ENCODE measurements at places on chromosomes 16 and 17.

GRCh38 chr16:85027349-85027957 is at the start of gene KIAA0513:
KIAA0513 (plus strand) TSS chr16:85027795; CDS start chr16:85067072, 39,277 bp downstream.
- peak; percentile 48 for DNase-seq

DNA sequence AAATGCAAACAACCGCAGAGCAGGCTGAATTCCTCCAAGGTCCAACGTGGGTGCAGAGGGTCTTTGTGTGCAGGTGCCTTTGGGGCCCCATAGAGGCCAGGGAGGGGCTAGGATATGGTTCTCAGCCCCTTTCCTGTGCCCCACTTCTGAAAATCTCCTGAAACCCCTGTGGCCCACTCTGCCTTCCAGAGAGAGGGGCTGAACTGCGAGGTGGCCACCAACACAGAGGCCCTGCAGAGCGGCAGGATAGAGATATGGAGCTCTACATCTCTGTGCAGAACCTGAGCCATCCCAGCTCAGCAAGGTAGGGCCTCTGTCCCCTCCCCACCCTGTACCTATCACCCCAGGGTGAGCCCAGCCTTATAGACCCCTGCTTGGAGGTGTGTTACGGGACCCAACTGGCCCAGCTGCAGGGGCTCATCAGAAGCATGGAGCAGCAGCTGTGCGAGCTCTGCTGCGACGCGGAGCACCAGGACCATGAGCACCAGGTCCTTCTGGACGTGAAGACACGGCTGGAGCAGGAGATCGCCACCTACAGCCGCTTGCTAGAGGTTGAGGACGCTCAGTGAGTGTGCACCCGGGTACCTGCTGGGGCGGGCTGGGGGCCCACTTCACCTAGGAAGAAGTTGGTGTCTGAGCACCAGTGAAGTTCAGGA is 5.5 kb downstream of the USP6 start:
- no peak for DNase-seq

DNA sequence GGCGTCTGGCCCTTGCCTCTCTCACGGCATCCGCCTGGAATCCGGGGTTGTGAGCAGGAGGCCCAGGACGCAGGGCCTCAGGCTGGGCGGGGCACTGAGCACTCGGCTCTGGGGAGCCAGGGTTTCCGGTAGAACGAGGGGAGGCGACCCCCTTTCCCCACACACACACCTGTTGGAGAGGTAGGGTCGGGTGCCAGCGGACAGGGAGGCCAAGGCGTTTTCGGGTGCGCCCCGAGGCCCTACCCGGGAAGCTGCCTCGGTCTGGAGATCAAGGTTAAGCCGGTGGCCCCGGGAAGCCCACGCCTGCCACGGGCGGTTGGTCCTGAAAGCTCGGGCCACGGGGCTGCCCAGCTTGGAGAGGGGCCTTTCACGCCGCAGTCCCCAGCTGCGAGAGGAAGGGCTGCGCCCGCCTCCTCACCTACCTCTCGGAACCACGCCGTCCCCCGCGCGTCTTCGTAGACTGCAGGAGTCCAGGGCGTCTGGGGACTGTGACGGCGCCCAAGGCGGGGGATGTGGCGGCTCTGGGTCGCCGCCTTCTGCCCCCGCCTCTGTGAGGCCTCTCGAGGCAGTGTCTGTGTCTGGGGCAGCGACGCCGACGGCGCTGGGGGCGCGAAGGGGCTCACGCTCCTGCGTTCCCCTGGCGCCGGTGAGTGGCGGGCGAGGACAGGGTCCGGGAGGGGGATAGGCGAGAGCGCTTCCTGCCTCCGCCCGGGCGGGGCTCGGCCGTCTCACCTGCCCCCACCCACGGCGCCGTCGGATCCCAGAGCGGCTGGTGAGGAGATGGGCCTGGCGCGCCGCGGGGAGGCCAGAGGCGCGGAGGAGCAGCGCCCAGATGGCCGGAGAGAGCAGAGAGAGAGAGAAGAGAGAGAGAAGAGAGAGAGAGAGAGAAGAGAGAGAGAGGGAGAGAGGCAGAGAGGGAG is 20.3 kb upstream of the HOXB9 start:
- no peak for DNase-seq

GRCh38 chr16:8931859-8932258 is 31.8 kb downstream of the USP7 start:
- DNase-seq: no peak

DNA sequence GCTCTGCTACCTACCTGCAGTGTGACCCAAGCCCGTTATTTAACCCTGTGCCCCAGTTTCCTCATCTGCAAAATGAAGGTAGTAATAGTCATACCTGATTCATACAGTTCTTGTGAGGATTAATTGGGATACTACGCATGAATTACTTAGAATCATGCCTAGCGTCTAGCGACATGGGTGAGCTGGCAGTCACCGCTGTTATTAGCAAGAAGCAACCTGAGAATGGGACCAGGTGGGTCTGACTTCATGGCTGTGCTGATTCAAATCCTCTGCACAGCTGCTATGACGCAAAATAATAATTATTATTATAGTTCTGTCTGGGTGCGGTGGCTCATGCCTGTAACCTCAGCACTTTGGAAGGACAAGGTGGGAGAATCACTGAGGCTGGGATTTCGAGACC is 7.9 kb downstream of the SOCS1 start:
- DNase-seq: no peak

- no peak for DNase-seq
These were observed 25.2 kb downstream of the BCO1 start for GRCh38 chr16:81263470-81264220.

DNA sequence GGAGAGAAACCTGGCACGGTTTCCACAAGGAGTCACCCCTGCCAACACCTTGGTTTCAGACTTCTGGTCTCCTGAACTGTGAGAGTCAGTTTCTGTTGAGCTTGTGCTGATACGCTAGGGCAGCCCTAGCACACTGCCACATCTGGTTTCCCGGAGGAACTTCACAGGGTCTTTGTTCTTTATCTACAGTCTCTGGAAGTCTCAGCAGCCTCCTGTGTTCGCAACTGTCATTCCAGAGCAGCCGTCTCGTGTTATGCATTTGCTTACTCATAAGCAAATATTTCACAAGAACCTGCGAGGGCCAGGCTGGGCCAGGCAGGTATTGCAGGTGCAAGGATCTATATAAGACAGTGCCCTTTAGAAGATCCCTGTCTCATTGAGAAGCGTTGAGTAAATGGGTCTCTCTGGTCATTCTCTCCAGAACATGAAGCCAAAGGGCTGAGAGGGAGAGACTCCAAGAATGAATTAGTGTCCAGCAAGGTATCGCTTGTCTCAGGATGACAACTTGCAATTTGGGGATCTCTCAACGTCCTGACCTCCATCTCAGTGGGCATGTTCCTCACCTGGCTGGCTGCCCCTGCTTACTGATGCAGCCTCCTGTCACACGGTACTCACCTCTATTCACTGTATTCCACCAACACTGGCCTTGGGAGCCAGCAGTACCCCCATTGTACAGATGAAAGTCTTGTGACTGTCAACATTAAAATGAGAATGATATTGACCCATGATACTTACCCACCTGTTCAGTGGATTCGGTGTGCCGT is 141.2 kb downstream of the WWOX start:
- no peak for DNase-seq

DNA sequence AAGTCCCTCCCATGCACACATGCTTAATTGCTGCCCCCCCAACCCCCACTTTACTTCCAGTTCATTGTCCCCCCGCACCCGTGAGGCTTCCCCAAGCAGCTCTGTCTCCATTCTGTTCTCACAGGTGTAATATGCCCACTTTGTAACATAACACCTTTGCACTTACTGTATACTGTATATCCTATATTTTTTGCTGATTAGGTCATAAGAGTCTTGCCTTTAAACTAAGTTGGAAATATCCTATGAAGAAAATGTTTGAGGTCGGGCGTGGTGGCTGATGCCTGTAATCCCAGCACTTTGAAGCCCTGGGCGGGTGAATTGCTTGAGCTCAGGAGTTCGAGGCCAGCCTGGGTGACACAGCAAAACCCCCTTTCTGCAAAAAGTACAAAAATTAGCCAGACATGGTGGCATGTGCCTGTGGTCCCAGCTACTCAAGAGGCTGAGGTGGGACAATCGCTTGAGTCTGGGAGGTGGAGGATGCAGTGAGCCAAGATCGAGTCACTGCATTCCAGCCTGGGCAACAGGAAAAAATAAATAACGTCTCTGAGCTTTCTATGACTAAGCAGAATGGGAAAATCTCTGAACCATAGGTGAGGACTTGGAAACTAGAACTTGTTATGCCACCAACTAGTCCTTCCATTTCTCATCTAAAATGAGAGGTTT is 76.1 kb downstream of the TNRC6C start:
- no peak for DNase-seq

GRCh38 chr16:12917653-12918052 is 16.3 kb downstream of the SHISA9 start:
- DNase-seq: no peak

DNA sequence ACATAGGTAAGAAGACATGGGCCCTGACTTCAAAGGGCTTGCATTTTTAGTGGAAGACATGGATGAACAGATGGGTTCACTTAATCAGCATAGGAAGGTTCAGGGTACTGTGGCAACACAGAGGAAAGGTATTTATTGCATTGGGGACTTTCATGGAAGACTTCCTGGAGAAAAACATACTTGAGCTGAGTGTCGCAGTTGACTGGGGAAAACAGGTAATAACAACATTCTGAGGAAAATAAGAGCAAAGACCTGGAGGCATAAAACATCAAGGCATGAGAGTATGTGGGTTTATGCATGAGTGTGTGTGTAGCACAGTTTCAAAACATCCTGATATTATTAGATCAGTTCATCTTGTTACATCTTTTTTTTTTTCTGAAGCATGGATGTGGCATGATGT is 82.7 kb downstream of the MAP2K6 start:
- DNase-seq: no peak
